ENCODE measurements at places on chromosomes 7 and 10.

DNA sequence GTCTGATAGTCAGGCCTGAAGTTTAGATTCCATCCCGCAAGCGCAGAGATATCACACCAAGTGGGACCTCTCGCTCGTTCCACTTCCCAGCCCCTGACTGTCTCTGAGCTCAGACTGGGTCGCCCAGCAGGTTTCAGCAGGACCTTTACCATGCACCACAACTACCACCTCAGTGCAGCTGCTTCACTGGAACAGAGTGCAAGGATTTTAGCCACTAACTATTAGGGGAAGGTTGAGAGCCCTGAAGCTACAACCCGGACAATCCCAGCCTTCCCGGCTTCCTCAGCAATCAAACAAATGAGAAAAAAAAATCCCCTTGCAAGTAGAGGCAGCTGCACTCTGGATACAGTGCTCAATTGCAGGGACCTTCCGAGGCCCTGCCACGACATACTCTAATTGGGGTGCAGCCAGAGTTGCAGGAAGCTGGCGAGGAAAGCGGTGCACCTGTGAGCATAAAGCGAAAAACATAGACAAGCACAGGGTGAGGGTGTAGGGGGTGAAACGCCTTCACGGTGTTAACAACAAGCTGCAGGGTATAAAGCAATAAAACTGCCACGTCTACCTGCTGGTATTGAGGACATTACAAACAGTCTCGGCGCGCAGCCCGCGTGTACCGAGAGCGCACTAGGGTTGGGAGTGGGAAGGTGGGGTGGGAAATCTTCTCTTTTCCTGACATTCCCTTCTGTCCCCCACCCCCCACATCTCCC lies 2.6 kb upstream of the DLX6 start:
- H3K27ac ChIP-seq = no peak overlapping the region
- DNase-seq = no peak
- peaks cover 49% of the 10 kb centered on the region for H3K27me3 ChIP-seq
- H3K4me1 ChIP-seq = peaks cover 12% of the 10 kb centered on the region

GRCh38 chr7:1666317-1666822 lies 3.7 kb upstream of the ELFN1 start:
- peaks cover 10% of the 10 kb centered on the region for H3K27me3 ChIP-seq
- no peaks in the 10 kb centered on the region for H3K36me3 ChIP-seq
- no peaks in the 10 kb centered on the region for H3K4me1 ChIP-seq
- no peak for DNase-seq

- H3K4me3 ChIP-seq = no peak overlapping the region
- H3K36me3 ChIP-seq = no peaks in the 10 kb centered on the region
- H3K27ac ChIP-seq = no peak overlapping the region
- H3K27me3 ChIP-seq = no peaks in the 10 kb centered on the region
Observed at GRCh38 chr7:122217125-122217524, 73.1 kb upstream of the AASS start.

GRCh38 chr7:27953777-27954176 lies 213.8 kb downstream of the TAX1BP1 start:
- H3K27ac ChIP-seq = no peak overlapping the region
- no peaks in the 10 kb centered on the region for H3K27me3 ChIP-seq
- no peaks in the 10 kb centered on the region for H3K36me3 ChIP-seq
- no peak overlapping the region for H3K4me3 ChIP-seq
- H3K4me1 ChIP-seq = peaks cover 32% of the 10 kb centered on the region

- no peaks in the 10 kb centered on the region for H3K27me3 ChIP-seq
- peak; percentile 39 for DNase-seq
- peak overlapping the region; percentile 63 for H3K27ac ChIP-seq
- no peaks in the 10 kb centered on the region for H3K36me3 ChIP-seq
- H3K4me3 ChIP-seq = peak overlapping the region; percentile 28
- peaks cover 33% of the 10 kb centered on the region for H3K4me1 ChIP-seq
Observed at GRCh38 chr10:61992671-61993668, 91.5 kb downstream of the ARID5B start.

DNA sequence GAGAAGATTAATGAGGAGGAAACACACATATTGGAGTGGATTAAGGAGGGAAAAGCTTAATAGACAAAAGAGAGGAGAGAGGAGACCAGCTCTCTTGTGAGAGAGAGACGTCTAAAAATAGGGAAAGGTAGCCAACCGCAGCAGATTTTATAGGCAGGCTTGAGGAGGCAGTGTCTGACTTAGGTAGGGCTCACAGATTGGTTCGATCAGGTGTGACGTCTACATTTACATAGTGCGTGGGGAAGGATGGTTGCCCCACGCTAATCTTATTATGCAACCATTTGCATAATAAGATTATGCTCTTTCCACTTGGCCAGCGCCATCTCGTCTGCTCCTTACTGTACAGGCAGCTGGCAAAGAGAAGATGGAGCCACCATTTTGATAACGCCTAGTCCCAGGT lies 122.0 kb downstream of the MARCHF5 start:
- no peaks in the 10 kb centered on the region for H3K27me3 ChIP-seq
- H3K27ac ChIP-seq = no peak overlapping the region
- H3K4me1 ChIP-seq = no peaks in the 10 kb centered on the region
- no peak overlapping the region for H3K4me3 ChIP-seq

DNA sequence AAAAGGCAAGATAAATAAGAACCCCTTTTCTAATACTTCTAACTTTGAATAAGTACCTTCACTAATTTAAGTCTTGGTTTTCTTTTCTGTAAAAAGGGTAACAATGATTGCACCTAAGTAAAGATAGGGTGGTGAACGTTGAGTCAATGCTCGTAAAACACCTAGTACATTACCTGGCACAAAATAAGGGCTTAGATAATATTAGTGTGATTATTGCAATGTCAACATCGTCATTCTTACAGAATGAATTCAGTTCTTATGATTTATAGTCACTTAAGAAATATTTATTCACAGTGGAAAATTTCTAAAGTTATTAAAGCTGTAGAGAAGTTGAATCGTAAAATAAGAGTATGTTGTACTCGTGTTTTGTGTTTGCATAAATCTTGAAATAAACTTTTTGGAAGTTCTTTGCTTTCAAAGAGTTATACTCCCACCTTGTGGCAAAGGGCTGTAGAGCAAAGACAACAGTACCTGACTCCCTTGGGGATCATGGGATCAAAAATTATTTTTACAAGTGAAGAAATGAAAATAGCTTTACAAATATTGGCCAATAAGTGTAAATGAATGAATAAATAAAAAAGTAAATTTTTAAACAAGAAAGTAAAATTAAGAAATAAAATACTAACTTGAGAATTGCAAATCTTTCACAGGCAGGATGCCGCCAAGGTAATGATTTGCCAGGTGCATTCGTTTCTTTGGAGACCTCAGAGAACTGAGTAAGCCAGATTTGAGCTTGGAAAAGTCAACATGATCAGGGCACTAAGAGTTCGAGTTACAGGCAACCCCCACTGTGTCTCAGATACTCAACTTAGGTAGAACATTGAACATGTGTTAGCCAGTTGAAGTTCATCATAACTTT lies 285.8 kb upstream of the CACNA2D1 start:
- no peak overlapping the region for H3K4me3 ChIP-seq
- no peak for DNase-seq
- H3K36me3 ChIP-seq = no peaks in the 10 kb centered on the region

GRCh38 chr7:28484606-28484935 lies 72.3 kb downstream of the CREB5 start:
- H3K27me3 ChIP-seq = no peaks in the 10 kb centered on the region
- H3K4me3 ChIP-seq = no peak overlapping the region
- no peaks in the 10 kb centered on the region for H3K36me3 ChIP-seq

- no peak overlapping the region for H3K4me3 ChIP-seq
- H3K4me1 ChIP-seq = no peaks in the 10 kb centered on the region
- H3K36me3 ChIP-seq = no peaks in the 10 kb centered on the region
- H3K27me3 ChIP-seq = no peaks in the 10 kb centered on the region
Observed at GRCh38 chr7:29588900-29589696, 25.5 kb downstream of the PRR15 start.

DNA sequence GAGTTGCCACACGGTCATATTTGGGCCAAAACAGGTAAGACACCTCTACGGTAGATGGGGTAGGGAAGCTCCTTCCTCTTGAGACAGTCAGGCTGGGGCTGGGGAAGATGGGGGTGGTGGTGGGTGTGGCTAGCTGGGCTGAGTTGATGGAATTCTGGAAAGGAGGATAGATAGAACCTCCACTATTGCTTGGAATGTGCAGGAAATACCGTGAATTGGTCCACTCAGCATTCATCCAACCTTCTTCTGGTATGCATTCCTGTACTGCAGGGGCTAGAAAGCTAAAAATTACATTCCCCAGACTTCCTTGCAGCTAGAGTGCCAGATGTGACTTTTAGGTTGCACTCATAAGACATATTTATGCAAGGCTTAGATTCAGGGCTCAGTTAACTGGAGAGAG lies 24.8 kb downstream of the TLX1 start:
- no peak overlapping the region for H3K4me3 ChIP-seq
- peaks cover 3% of the 10 kb centered on the region for H3K27me3 ChIP-seq
- no peaks in the 10 kb centered on the region for H3K4me1 ChIP-seq
- no peaks in the 10 kb centered on the region for H3K36me3 ChIP-seq

DNA sequence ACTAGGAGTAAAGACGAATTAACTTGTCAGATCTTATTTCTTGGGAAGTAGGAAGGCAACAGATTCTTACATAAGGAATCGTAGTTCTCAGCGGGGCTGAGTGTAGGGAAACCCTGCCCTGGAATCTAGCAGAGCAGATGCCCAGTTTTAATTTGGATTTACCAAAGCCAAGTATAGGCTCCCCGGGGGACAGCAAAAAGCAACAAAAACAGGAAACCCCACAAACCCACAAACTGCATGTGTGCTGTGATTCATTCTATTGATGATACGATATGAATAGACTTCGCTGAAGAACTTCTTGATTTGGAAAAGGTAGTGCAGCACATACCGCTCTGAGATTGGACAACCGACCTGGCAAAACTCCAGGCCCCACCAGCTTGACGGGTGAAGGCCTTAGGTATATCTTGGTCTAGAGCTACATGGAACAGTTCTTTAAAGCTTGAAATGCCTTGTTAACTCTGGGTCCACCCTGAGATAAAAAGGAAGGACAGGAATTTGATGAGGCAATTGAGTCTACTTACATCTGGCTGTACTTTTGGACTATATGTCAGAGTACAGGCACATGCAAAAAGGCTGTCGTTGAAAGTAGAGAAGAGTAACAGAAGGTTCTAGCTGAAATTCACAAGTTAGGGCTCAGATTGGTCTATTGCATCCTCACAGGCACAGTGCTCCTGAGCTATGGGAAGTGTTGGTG lies 49.1 kb downstream of the STRA8 start:
- no peaks in the 10 kb centered on the region for H3K27me3 ChIP-seq
- H3K4me3 ChIP-seq = no peak overlapping the region
- no peaks in the 10 kb centered on the region for H3K4me1 ChIP-seq
- H3K36me3 ChIP-seq = no peaks in the 10 kb centered on the region
- DNase-seq = no peak

Measured in naive thymus-derived CD4-positive, alpha-beta T cell (primary cell).